ENCODE measurements at places on chromosomes 2 and 18.

- no peak for DNase-seq
Measured at GRCh38 chr18:73896685-73897084, 250.9 kb downstream of the FBXO15 start.

GRCh38 chr18:23643815-23644490, 18.8 kb downstream of the ANKRD29 start:
- no peak for DNase-seq

GRCh38 chr2:219469186-219469724, 29.4 kb upstream of the GMPPA start:
- DNase-seq = no peak

GRCh38 chr18:78816114-78816513, 163.5 kb upstream of the SALL3 start:
- no peak for DNase-seq

DNA sequence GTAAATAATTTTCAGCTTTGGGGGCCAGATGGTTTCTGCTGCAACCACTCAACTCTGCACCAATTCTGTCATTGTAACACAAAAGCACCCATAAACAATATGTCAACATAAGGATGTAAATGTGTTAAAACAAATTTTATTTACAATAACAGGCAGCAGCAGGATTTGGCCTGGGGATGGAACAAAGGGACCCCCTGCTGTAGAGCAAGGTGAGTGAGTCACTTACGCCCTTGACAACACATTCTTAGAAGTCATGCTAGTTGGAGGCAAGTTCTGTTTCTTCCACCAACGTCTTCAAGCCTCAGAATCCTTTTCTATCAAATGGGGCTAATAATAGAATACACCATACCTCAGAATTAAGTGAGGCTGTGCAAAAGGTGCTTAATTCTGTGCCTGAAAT, 610.2 kb upstream of the SYT4 start:
- DNase-seq = no peak

DNA sequence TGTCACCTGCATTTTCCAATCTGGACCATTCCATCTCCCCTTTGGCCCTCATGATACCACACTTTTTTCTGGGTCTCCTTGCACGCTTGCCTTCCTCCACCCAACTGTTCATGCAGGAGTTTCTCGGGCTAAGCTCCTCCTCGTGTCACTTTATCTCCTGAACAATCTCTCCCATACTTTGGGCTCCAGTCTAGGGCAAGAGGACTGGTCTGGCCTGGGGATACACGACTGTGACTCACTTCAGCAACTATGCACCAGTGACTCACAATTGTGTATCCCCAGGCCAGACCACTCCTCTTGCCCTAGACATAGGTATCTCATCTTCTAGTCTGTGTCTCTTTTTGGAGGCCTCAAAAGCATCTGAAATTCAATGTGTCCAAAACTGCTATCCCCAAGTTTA, 149.4 kb upstream of the PTPRM start:
- no peak for DNase-seq

GRCh38 chr2:180618570-180618969, 361.8 kb upstream of the UBE2E3 start:
- no peak for DNase-seq

DNA sequence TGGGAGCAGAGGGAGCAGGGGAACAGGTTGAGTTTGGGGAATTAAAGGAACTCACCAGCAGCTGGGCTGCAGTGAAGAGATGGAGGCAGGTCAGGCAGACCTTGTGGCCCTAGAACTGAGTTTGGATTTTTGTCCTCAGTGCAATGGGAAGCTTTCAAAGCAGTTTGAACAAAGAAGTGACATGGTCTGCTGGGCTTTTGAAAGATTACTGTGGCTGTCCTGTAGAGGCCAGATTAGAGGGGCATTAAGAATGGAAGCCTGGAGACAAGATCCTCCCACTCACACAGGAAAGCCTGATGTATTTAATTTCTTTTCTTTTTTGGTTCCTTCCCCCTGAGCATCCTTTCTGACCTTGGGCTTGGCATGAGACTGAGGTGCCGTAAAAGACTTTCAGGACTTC, 118.1 kb upstream of the LHCGR start:
- DNase-seq = no peak

- no peak for DNase-seq
Measured at GRCh38 chr2:106536490-106536889, 49.3 kb downstream of the CD8B2 start.

DNA sequence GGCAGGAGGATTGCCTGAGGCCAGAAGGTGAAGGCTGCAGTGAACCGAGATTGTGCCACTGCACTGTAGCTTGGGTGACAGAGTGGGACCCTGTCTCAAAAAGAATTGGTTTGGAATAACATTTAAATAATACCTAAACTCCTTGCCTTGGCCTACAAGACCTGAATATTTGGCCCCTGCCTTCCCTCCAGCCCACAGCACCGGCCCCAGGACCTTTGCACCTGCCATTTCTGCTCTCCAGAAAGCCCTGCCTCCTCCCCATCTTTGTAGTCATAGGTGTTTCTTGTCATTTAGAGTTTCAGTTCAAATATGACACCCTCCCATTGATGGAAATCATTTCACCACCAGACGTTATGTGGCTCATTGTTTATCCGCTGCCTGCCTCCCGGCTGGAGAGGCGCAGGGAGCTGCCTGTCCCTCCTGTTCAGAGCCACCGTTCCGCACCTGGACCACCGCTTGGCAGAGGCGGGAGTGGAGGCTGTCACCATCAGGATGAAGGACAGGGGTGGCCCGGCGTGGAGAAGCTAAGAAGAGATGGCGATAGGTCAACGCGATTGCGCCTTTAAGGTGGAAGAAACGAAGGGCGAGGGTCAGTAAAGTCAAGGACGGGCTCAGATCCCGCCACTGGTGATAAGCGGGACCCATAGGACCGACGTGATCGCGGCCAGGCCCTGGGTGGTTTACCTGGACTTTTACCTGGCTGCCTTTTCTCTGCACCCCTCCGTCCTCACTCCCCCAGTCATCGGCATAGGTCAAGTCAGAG, 638 bp upstream of the LPIN1 start:
- DNase-seq = no peak

DNA sequence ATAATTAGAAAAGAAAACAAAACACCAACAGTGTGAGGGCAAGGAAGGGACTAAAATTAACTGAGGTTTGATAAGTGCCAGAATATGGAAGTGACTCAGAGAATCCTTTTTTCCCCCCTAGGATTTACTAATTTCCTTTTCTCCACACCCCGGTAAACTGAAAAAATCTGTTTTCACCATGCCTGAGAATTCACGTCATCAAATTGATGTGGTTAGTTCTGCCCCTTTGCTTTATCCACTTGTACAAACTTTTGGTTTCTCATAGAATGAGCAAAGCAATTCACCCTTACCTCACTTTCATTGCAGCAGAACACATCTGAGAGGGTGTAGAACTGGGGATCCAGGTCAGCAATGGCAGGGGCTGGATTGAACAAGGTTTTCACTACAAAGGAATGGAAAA, 57.8 kb downstream of the RBKS start:
- no peak for DNase-seq

DNA sequence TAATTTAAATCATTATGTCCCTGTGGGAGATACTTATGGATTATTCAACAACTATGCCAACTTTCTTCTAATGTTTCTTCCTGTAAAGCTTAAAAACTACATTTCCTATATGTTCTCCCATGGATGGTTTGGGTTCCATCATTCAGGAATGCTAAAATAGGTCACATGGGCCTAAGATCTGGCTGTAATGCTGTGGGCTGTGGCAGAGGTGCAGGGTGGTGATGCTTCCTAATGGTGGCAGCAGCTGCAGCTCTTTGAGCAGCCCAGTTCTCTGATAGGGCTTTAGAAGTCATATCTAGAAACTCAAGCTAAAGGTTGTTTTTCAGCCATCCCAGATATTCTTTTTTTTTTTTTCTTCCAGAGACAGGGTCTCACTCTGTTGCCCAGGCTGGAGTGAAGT, 266.1 kb downstream of the ZNF385B start:
- no peak for DNase-seq

GRCh38 chr2:221385716-221386115, 186.4 kb downstream of the EPHA4 start:
- DNase-seq = no peak

GRCh38 chr2:230694241-230694640, 18.4 kb upstream of the CAB39 start:
- DNase-seq = no peak

GRCh38 chr2:189729430-189729829, 33.2 kb downstream of the OSGEPL1 start:
- no peak for DNase-seq

DNA sequence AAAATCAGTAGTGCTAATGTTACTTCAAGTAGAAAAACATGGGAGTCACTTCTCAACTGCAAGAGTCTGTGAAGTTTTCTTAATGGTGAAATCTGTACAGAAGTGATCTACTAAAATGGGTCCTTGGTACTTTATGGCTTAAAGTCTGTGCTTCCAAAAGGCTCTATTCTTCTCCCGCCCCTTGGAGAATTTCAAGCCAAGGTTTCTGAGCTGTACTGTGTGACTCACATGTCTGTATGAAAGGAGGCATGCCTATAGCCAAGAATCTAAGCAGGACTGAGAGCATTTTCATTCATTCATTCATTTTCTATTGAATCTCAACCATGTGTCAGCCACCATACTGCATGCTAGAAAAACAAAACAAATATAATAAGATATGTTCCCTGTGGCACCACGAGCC, 19.8 kb upstream of the DDX18 start:
- DNase-seq = no peak

GRCh38 chr2:126409850-126410249, 246.1 kb upstream of the GYPC start:
- no peak for DNase-seq

- no peak for DNase-seq
Measured at GRCh38 chr2:64593035-64593655, 60.6 kb downstream of the SERTAD2 start.

DNA sequence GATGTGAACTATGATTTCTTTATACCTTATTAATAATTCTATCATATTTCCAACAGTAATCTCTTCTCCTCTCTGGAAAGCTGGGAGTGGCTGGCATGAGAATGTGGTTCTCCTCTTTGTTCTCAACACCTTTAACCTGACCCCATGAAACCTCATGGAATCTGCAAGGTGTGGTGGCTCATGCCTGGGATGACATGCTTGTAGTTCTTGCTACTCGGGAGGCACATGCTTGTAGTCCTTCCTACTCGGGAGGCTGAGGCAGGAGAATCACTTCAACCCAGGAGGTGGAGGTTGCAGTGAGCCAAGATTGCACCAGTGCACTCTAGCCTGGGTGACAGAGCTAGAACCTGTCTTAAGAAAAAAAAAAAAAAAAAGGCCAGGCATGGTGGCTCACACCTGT, 10.8 kb upstream of the CDCA7 start:
- no peak for DNase-seq

- no peak for DNase-seq
Measured at GRCh38 chr2:208584378-208584985, 177.9 kb downstream of the PTH2R start.

DNA sequence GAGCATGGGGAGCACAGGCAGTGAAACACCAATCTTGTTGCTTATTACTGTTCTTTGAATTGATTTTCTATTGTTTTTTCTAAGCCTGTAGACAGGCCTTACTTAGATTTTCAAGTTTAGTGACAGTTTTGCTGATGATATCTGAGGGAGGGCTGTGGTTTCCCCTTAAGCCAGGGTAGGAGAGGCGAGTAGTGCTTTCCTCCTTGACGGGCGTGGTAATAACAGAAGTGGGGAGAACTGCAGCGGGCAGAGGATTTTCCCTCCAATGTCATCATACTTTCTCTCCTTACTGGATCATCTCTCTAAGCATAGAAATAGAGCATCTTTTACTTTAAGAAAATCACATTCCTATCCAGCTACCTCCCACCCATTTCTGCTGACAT, 314.4 kb downstream of the ALK start:
- DNase-seq = no peak
